ENCODE measurements at places on chromosomes 6 and 20.

DNA sequence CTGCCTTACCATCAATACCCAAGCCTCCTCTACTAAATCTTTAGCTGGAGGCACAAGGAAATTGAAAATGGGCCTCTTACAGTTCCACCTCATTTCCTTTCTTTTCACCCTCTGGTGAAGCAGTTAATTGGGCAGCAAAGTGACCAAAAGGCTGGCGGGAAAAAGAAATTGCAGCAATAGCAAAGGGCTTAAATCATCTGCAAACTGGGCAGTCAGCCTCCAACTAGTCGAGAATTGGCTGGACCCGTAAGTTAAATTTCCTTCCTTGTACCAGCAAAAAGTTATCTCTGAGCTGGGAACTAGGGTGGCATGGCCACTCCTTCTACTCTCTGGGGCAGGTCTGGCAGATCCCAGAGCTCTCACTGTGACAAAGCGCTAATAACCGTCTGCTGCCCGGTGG is 33.5 kb downstream of the GHRH start:
- DNase-seq = no peak

DNA sequence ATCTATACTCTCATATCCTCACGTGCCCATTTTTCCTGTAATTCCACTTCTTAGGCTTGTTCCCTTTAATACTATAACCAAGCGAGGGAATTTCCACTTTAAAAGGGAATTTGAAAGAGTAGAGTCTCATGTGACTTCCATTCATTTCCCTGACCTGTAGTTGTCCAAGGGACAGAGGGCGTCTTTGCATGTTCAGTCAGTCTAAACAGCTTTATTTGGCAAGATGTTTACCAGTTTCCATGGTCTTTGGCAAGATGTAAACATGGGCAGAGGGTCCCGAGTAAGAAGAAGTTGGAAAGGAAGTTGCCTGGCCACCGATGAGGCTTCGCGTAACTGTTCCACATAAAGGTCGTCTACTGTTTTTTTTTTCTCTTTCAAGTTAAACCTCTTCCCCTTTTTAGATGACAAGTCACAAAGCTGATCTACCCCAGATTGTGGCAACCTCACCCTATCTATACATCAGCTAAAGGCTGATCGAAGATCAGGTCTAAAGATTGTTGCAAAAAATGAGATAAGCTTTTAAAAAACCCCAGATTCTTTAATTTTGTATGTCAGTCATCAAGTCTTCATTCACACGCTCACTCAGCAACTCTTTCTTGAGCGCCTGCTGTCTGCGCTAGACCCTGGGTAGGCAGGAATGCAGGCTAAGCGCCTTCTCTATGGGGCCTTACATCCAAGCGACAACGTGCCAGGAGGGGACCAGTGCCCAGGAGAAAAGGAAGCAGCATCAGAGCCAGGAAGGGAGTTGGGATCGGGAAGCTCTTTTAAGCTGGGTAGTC is 31.7 kb upstream of the CCR6 start:
- DNase-seq = no peak

GRCh38 chr6:105204331-105204730 is 24.5 kb upstream of the POPDC3 start:
- DNase-seq = no peak

DNA sequence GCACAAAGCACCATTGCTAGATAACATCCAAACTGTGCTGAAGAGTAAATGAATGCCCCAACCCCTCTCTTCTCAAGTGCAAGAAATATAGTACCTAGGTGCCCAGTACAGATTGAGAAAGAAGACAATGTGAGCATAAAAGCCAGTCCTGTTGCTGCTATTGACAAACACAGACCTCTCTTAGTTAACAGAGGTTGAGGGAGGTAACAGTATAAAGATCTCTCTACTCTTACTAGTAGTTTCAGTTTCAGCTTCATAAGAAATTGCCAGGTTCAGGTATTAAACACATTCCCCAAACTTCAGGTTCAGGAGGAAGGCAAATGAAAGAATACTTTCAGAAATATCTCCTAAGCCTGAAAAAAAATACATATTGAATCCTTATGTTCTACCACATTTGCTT is 31.4 kb downstream of the TBC1D32 start:
- no peak for DNase-seq

DNA sequence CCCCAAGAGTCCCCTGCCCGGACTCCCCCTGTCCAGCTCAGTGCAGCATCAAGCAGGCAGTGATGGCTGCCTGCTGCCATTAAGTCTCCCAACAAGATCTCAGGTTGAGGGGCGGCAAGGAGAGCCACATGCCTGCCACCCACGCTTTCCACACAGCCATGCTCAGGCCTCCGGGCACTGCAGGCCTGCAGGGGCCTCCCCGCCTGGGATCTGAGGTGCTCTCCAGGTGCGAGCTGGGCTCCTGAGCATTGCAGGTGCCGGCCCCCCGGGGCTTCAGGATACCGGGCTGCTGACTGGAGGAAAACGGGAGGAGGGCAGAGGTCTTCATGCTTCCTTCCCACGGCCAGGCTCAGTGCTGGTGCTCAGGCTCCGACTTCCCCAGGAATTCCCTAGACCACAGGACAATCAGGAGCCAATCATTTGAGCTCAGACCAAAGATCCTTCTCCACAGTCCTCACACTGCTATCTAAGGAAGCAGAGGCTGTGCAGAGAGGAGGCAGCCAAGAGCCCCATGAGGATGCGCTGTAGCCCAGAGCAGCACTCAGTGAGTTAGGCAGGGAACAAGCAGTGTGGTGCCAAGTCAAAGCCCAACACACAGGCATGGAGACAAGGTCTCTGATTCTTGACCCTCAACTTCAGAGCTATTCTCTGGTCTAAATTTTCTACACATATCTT is 52.7 kb downstream of the PYGB start:
- DNase-seq = no peak

- DNase-seq = no peak
Observed at GRCh38 chr20:50953196-50953595, 5.1 kb downstream of the DPM1 start.

GRCh38 chr6:16769131-16769985 is 8.1 kb upstream of the ATXN1 start:
- DNase-seq = no peak

Data from occipital lobe (tissue), 3 donors.